Kidney (tissue), 22 donors: ENCODE measurements at places on chromosomes 5 and 9. TPM values are rescaled to one million over a fixed set of nuclear protein-coding genes. Genes with fewer than 3 reads are reported as not detected.

GRCh38 chr9:121640076-121640475, 11.4 kb upstream of the DAB2IP start:
- no peak overlapping the region for H3K4me3 ChIP-seq
- peak overlapping the region; percentile 64 for H3K27ac ChIP-seq
- DNase-seq = peak; percentile 65
- peaks cover 45% of the 10 kb centered on the region for H3K4me1 ChIP-seq

GRCh38 chr9:134390947-134391318, 64.7 kb downstream of the RXRA start:
- no peak overlapping the region for H3K27ac ChIP-seq
- H3K4me3 ChIP-seq = no peak overlapping the region
- H3K4me1 ChIP-seq = peaks cover 85% of the 10 kb centered on the region
- H3K36me3 ChIP-seq = no peaks in the 10 kb centered on the region
- no peak for DNase-seq
- no peaks in the 10 kb centered on the region for H3K27me3 ChIP-seq

DNA sequence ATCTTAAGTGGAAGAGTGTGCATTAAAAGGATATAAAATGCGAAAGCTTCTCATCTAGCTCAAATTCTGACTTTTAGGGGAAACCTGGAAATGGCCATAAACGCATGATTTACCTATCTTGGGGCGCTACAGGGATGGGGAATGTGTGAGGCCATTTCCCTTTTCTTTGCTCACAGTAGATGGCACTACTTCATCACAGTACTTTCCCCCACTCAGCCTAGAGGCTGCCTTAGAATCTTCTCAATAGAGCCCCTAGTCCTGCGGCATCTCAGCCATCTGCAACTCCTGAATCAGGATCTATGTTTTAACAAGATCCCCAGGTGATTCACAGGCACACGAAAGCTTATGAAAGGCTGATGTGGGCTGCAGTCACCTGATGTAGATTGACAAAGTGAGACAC, 110.8 kb downstream of the LHFPL2 start:
- no peaks in the 10 kb centered on the region for H3K27me3 ChIP-seq
- DNase-seq = peak; percentile 82
- H3K27ac ChIP-seq = no peak overlapping the region
- H3K36me3 ChIP-seq = no peaks in the 10 kb centered on the region

DNA sequence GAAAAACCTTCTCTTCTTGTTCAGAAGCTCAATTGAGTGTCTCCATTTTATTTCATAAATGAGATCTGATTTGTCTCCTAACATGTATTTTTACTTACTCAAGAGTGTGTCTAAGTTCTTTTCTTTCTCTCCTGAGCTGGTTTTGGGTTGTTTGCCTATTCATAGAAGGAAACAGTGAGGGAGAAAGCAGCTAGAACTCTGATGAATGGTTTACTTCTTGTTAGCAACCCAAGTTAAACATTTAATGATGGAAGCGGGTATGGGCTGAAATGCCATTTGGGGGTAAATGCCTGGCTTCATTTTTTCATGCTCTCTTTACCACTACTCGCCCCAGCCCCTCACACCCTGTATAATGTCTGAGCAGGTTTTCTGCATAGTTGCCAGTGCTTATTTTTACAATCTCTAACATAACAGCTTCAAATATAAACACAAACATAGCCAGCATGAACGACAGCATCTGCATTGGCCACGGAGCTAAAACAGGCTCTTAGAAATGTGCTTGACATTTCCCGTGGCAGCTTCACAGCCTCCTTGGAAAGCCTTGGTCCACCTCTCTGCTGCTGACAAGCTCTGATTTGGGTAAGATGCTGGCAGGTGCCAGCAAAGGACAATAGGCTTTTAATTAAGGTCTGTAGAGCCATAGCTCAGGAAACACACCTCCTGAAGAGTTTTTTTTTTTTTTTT, 321.1 kb downstream of the ARHGEF28 start:
- peak; percentile 72 for DNase-seq
- H3K4me1 ChIP-seq = peaks cover 18% of the 10 kb centered on the region
- peak overlapping the region; percentile 49 for H3K27ac ChIP-seq

DNA sequence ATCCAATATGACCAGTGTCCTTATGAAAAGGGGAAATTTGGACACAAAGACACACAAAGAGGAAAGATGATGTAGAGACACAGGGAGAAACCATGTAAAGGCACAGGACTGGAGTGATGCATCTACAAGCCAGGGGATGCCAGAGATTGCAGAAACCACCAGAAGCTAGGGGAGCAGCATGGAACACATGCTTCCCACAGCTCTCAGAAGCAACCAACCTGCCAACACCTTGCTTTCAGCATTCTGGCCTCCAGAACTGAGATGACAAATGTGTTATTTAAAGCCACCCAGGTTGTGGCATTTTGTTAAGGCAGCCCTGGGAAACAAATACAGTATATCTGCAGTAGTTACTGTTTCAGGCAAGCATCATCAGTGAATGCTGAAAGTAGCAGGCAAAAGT, 23.2 kb downstream of the DAP start:
- DNase-seq = no peak
- peaks cover 9% of the 10 kb centered on the region for H3K36me3 ChIP-seq
- no peak overlapping the region for H3K27ac ChIP-seq
- H3K27me3 ChIP-seq = no peaks in the 10 kb centered on the region

DNA sequence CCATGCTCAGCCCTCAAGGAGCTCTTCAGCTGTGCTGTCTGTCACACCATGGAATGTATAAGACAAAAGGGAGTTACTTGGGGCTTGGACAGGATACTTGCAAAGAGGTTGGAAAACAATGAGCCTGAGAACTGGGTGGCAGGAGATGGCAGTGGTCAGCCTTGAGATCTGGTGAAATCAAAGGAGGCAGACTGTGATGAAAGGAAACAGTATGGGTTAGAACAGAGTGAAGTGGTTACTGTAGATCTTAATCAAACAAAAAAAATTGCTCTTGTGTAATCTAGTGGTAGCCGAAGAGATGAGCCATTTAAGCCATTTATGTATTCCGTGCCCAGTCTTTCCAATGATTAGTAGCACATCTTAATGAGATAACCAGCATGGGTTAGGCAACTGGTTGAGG, 142.2 kb downstream of the SV2C start:
- H3K27ac ChIP-seq = no peak overlapping the region
- no peak for DNase-seq
- H3K36me3 ChIP-seq = no peaks in the 10 kb centered on the region

GRCh38 chr9:130296783-130297055, 31.2 kb downstream of the HMCN2 start:
- H3K27ac ChIP-seq = no peak overlapping the region
- H3K4me1 ChIP-seq = no peaks in the 10 kb centered on the region
- no peak overlapping the region for H3K4me3 ChIP-seq
- no peaks in the 10 kb centered on the region for H3K27me3 ChIP-seq
- no peaks in the 10 kb centered on the region for H3K36me3 ChIP-seq

DNA sequence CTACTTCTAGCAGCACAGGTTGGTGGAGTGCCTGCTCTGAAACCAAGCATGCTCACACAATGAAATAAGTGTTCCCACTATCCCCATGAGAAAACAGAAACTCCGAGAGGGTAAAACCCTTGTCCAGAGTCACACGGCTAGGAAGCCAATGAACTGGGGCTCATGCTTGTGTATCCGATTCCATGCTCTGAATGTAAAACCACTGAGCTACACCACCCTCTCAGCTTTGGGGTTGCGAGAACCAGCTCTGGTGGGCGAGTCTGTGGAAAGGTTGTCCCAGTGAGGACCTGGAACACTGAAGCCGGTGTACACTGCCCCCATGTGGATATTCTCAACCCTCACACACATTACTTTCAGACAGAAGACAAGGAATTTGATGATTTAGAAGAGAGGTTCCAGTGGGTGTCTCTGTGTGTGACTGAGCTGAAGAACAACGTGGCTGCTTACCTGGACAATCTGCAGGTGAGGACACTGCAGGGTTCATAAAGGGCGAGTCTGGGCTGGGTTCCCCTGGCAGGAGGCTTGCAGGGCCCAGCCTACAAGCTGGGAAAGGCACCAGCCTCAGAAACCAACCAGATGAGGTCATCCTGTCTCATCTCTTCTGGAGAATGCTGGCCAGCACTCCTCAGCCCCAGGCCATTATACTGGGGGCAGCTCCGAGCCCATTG, 37.4 kb downstream of the ARHGEF37 start:
- H3K27ac ChIP-seq = no peak overlapping the region
- no peak overlapping the region for H3K4me3 ChIP-seq
- no peaks in the 10 kb centered on the region for H3K4me1 ChIP-seq
- H3K36me3 ChIP-seq = no peaks in the 10 kb centered on the region
- no peaks in the 10 kb centered on the region for H3K27me3 ChIP-seq

- no peaks in the 10 kb centered on the region for H3K36me3 ChIP-seq
- H3K27me3 ChIP-seq = no peaks in the 10 kb centered on the region
- H3K4me1 ChIP-seq = no peaks in the 10 kb centered on the region
- H3K4me3 ChIP-seq = no peak overlapping the region
Observed at GRCh38 chr5:79736528-79737514, 47.2 kb downstream of the CMYA5 start.

DNA sequence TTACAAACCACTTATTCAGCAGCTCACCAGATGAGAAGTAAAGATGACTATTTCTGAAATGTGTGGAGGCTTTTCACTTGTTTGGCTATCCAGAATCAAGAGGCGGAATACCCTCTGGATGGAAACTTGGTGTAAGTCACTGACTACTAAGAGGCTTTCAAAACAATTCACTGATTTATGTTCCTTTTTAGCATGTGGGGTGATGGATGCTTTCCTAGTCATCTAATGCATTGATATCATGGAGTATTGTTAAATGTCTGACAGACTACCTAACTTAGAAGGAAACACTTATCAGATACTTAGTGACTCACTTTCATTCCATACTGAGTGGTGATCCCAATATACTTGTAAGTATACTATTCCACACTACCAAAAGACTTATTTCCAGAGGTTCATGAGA, 141.4 kb downstream of the PLK2 start:
- H3K4me3 ChIP-seq = no peak overlapping the region
- no peaks in the 10 kb centered on the region for H3K4me1 ChIP-seq
- no peaks in the 10 kb centered on the region for H3K36me3 ChIP-seq
- H3K27ac ChIP-seq = no peak overlapping the region
- no peaks in the 10 kb centered on the region for H3K27me3 ChIP-seq

DNA sequence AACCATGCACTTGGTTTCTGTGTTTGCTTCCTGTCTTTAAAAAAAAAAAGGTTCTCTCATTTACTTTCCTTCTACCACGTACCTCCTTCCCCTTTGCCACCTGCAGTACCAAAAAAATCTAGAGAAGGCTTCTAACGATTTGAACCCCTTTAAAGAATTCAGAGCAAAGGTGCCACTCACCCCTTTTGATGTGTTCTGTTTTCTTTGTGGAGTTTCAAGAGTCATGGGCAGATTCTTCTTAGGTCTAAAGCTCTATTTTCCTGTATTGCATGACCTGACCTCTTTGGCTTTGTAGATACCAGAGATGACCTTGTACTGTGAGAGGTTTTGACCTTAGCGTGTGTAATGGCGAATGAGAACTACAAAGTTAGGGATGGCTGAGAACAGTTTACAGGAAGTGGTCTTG, 29.0 kb downstream of the TXNDC8 start:
- H3K36me3 ChIP-seq = no peaks in the 10 kb centered on the region
- no peak for DNase-seq
- H3K4me3 ChIP-seq = no peak overlapping the region
- H3K27ac ChIP-seq = no peak overlapping the region

DNA sequence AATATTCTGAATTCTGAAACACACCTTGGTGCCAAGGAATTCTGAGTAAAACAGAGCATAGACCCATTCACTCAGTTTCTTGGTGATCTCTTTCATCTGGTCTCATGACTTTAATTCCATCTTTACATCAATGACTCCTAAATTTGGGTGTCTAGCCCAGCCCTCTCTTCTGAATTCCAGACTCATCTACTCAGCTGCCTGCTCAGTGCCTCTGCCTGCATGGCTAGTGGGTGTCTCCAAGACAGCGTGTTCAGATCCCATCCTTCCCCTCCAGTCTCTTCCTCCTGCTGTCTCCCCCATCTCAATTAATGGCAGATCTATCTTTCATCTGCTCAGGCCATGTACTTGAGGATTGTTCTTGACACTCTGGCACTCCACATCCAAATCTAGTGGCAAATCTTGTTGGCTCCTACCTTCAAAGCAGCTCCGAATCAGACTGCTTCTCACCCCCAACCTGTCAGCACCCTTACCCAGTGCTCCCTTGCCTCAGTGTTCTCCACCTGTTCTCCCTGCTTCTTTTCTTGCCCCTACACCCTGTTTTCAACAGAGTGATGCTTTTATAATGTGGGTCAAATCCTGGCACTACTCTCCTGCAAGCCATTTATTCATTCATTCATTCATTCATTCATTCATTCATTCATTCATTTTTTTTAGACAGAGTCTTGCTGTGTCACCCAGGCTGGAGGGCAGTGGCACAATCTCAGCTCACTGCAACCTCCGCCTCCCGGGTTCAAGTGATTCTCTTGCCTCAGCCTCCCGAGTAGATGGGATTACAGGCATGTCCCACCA, 5.3 kb downstream of the CAVIN4 start:
- no peaks in the 10 kb centered on the region for H3K4me1 ChIP-seq
- no peaks in the 10 kb centered on the region for H3K27me3 ChIP-seq
- H3K36me3 ChIP-seq = no peaks in the 10 kb centered on the region
- no peak overlapping the region for H3K27ac ChIP-seq
- H3K4me3 ChIP-seq = no peak overlapping the region

DNA sequence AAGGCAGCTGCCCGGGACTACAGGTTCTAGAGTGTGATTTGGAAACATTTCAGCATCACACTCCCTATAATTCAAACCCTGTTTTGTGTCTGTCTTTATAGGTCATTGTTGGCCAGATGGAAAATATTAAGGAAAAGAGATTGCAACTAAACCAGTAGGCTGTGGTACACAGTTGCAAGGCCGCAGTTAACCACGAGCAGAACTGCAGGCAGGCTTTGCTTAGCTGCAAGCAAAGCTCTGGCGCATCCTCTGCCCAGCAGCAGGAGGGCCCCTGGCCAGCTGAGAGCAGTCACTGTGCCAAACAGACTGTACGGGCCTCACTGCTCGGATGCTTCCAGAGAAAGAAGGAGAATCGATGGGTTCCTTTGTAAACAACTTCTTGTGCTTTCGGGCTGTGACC, 204.5 kb downstream of the DENND1A start:
- H3K4me3 ChIP-seq = no peak overlapping the region
- peaks cover 4% of the 10 kb centered on the region for H3K4me1 ChIP-seq
- no peak for DNase-seq
- H3K36me3 ChIP-seq = no peaks in the 10 kb centered on the region
- H3K27me3 ChIP-seq = no peaks in the 10 kb centered on the region

GRCh38 chr5:81230416-81230815, 2.7 kb upstream of the CKMT2 start:
- H3K4me3 ChIP-seq = no peak overlapping the region
- H3K4me1 ChIP-seq = no peaks in the 10 kb centered on the region
- peaks cover 2% of the 10 kb centered on the region for H3K36me3 ChIP-seq
- H3K27me3 ChIP-seq = no peaks in the 10 kb centered on the region
- DNase-seq = no peak

DNA sequence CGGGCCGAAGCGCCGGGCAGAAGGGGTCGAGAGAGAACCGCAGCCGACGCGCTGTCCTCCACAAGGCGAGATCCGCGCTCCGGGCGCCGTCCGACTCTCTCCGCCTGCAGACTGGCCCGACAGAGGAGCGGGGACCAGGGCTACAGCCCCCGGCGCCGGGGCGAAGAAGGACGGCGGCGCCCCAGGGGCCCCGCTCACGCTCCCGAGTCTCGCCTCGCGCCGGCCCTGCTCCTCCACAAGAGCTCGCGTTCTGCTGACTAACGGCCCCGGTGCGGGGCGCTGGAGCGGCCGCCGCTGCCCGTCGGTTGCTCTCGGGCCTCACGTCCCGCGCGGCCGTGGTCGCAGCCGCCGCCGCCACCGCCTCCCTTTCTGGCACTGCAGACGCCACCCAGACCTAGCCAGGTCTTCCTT, 338 bp downstream of the ABHD17B start:
- no peaks in the 10 kb centered on the region for H3K4me1 ChIP-seq
- H3K36me3 ChIP-seq = no peaks in the 10 kb centered on the region
- DNase-seq = no peak

NSMF gene
- total RNA-seq = 49.5 TPM

CARD9 gene
- total RNA-seq = 7.0 TPM

TRMT10B gene
- 12.4 TPM for total RNA-seq

IFNA13 gene
- total RNA-seq = not detected

IZUMO3 gene
- total RNA-seq = not detected
